ENCODE measurements at places on chromosomes 1 and 21.

DNA sequence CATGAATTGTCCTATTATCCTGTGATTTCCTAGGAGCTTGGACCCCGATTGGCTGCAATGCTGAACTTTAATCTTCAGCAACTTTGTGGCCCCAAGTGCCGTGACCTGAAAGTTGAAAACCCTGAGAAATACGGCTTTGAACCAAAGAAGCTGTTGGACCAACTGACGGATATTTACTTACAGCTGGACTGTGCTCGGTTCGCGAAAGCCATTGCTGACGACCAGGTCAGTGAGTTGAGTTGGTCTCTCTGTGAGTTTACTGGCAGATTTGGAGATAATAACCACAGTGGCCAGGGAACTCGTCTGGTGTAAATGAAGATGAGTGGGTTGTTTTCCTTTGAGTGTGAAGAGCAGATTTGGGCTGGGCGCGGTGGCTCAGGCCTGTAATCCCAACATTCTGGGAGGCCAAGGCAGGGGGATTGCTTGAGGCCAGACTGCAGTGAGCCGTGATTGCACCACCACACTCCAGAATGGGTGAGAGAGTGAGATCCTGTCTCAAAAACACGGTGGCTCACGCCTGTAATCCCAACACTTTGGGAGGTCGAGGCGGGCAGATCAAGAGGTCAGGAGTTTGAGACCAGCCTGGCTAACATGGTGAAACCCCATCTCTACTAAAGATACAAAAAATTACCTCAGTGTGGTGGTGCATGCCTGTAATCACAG lies 39.1 kb upstream of the KIF1B start:
- no peak overlapping the region for H3K4me3 ChIP-seq
- no peak for DNase-seq
- H3K27ac ChIP-seq, result no peak overlapping the region
- no peaks in the 10 kb centered on the region for H3K4me1 ChIP-seq
- no peaks in the 10 kb centered on the region for H3K27me3 ChIP-seq

DNA sequence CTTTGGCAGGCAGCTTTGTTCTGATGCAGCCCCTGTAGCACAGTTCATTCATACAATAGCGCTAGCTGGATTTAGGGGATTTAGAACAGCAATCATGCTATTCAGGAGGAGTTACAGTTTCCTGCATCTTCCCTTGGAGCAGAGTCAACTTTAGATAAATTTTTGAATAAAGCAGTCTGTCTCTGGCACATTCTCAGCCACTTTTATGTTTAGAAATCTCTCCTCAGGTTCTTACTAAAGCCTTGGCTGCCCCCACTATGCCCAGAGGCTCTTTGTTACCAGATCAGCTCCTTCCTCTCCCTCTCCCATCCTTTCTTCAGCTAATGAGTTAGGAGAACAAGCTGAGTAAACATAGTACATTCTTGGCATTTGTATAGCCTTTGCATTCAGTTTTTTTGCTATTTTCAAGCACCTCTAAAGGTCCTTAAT lies 17.0 kb upstream of the PIGC start:
- no peaks in the 10 kb centered on the region for H3K27me3 ChIP-seq
- H3K4me3 ChIP-seq, result no peak overlapping the region
- peak; percentile 51 for DNase-seq

GRCh38 chr1:221268295-221268694 lies 389.1 kb downstream of the HLX start:
- H3K27me3 ChIP-seq, result no peaks in the 10 kb centered on the region
- H3K36me3 ChIP-seq, result no peaks in the 10 kb centered on the region
- no peak overlapping the region for H3K4me3 ChIP-seq
- DNase-seq, result no peak

GRCh38 chr21:34701726-34702125 lies 32.9 kb downstream of the CLIC6 start:
- no peak for DNase-seq
- no peak overlapping the region for H3K27ac ChIP-seq
- H3K27me3 ChIP-seq, result no peaks in the 10 kb centered on the region

DNA sequence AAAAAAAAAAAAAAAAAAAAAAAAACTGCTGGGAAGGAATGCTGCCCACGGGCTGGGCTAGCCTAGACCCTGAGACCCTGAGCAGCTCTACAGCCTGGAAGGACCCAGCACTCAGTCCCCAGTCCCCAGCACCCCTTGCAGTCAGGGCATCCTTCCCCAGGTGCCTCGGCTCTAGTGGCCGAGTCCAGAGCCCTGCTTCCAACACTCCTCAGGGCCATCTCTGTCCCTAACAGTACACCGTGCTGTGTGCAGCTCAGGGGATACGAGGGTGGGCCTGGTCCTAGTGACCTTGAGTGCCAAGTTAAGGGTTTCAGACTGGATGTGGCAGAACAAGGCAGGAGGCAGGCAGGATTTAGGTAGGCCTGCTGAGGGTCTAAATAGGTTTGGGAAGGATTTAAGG lies 50.2 kb upstream of the LRP8 start:
- peaks cover 62% of the 10 kb centered on the region for H3K27me3 ChIP-seq
- no peaks in the 10 kb centered on the region for H3K36me3 ChIP-seq
- DNase-seq, result no peak
- no peak overlapping the region for H3K4me3 ChIP-seq

GRCh38 chr1:179287946-179288345 lies 5.7 kb upstream of the SOAT1 start:
- no peak overlapping the region for H3K27ac ChIP-seq
- H3K27me3 ChIP-seq, result no peaks in the 10 kb centered on the region
- no peaks in the 10 kb centered on the region for H3K36me3 ChIP-seq
- DNase-seq, result no peak
- H3K4me1 ChIP-seq, result no peaks in the 10 kb centered on the region

DNA sequence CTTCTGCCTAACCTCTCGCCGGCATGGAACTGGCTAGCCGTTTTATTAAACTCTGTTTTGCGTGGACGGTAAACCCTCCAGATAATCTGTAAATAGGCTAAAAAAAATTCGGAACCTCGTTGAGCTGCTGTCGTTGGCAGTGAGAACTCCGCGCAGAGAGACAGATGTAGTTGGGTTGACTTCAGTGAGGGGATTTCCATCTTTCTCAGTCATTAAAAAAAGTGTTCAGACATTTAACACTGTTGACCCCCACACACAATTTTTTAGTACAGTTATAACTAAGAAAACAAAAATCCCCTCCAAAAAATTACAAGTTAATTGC lies 464 bp downstream of the PARK7 start:
- no peak for DNase-seq
- peaks cover 20% of the 10 kb centered on the region for H3K36me3 ChIP-seq
- no peak overlapping the region for H3K27ac ChIP-seq
- H3K27me3 ChIP-seq, result no peaks in the 10 kb centered on the region
- peaks cover 2% of the 10 kb centered on the region for H3K4me1 ChIP-seq

DNA sequence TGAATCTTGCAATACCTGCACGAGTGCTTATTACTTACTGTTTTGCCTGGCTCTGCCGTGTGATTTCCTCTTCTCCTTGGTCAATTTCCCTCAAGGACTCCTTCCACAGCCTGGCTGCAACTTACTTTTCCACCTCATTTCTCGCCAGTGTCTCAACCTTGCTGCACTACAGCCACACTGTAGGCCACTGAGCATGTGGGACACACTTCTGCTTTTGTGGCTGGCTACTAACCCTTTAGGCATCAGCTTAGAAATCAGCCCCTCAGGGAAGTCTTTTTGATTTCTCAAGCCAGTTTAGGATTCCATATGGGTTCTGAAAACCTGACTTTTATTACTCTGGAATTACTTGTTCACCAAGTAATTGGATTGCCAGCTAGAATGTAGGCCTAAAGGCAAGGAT lies 5.2 kb upstream of the DMRTB1 start:
- no peak for DNase-seq
- H3K27me3 ChIP-seq, result peaks cover 7% of the 10 kb centered on the region
- H3K36me3 ChIP-seq, result no peaks in the 10 kb centered on the region
- peaks cover 7% of the 10 kb centered on the region for H3K4me1 ChIP-seq

- no peak overlapping the region for H3K27ac ChIP-seq
- H3K4me3 ChIP-seq, result no peak overlapping the region
- H3K4me1 ChIP-seq, result peaks cover 12% of the 10 kb centered on the region
- H3K36me3 ChIP-seq, result peaks cover 5% of the 10 kb centered on the region
Measured at GRCh38 chr1:19336543-19336942, 24.4 kb downstream of the SLC66A1 start.

GRCh38 chr1:206680279-206680678 lies 4.4 kb upstream of the MAPKAPK2 start:
- no peak for DNase-seq
- H3K4me1 ChIP-seq, result peaks cover 2% of the 10 kb centered on the region
- no peak overlapping the region for H3K27ac ChIP-seq
- no peaks in the 10 kb centered on the region for H3K36me3 ChIP-seq
- H3K4me3 ChIP-seq, result no peak overlapping the region

DNA sequence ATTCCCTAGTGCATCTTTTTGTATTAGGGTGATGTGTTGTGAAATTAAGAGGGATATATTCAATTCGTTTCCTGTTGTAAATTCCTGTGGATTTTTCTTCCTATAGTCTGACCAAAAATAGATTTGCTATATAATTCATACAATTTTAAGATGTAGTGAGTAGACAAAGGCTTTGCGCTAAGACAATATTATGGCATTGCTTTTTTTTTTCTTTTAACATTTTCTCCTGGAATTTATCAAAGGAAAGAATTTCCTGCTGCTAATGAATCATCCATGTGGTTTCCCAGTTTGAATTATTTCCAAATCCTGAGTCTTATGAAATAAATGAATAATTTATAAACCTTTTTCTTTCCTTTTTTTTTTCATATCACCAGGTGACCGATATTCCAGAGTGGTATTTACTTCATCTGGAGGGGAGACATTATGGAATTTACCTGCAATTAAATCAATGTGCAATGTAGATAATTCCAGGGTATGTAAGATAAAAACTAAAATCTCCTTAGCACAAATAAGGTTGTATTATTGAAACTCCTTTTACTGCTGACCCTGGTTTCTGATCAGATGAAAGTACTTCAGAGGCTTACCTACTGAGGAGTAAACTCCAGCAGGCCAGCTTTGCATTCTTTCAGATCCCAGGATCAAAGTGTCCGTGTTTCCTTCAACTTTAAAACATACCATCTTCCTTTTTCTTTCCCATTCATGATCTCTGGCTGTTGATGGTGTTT lies 148.4 kb downstream of the TLR5 start:
- H3K27me3 ChIP-seq, result no peaks in the 10 kb centered on the region
- H3K4me1 ChIP-seq, result peaks cover 10% of the 10 kb centered on the region
- no peaks in the 10 kb centered on the region for H3K36me3 ChIP-seq
- no peak overlapping the region for H3K27ac ChIP-seq
- H3K4me3 ChIP-seq, result no peak overlapping the region

DNA sequence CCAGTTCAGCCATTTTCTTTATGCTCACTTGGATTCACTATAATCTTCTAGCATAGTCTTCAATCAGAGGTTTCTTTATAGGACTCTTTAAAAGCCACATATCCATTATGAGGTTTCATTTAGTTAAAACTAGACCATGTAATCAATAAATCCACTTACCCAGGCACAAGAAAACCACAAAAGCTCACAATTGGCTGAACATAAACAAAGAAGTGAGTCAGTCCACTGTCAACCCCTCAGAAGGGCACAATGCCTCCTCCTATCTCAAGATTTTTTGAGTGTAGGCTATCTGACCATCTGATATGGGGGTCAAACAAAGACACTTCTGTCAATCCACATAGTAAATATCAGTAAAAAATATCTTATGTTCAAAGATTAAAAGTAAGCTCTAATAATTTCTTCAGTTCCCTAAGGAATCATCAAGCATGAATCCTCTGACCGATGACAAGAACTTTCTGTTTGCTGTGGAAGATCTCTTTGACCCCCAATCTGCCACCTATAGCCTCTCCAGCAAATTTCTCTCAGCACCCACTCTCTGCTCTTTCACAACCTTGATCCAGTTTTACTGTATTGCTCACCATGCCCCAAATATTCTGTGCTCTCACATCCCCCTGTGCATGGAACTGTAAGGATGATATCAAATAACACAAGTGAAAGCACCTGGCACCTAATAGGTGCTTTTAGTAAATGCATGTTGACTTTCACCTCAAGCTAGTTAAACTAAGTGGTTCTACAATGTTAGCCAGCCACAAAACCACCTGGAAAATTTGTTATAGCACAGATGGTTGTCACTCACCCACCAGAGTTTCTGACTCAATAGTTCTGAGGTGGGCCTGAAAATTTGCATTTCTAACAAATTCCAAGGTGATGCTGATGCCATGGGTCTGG lies 16.7 kb downstream of the RAB3B start:
- H3K27ac ChIP-seq, result no peak overlapping the region
- H3K36me3 ChIP-seq, result no peaks in the 10 kb centered on the region
- peaks cover 4% of the 10 kb centered on the region for H3K4me1 ChIP-seq
- no peak for DNase-seq
- H3K27me3 ChIP-seq, result no peaks in the 10 kb centered on the region

GRCh38 chr1:121516234-121516967 lies 331.6 kb downstream of the SRGAP2C start:
- H3K4me1 ChIP-seq, result no peaks in the 10 kb centered on the region
- H3K27ac ChIP-seq, result no peak overlapping the region
- H3K36me3 ChIP-seq, result no peaks in the 10 kb centered on the region
- no peak for DNase-seq
- H3K4me3 ChIP-seq, result no peak overlapping the region

GRCh38 chr1:9720785-9721605 lies 69.5 kb downstream of the PIK3CD start:
- H3K36me3 ChIP-seq, result no peaks in the 10 kb centered on the region
- no peaks in the 10 kb centered on the region for H3K27me3 ChIP-seq
- H3K4me1 ChIP-seq, result peaks cover 5% of the 10 kb centered on the region

All from neuronal stem cell (in vitro differentiated cells).